ENCODE measurements at places on chromosomes 1 and 21.

- DNase-seq = no peak
Measured at GRCh38 chr21:45079351-45079750, 5.0 kb downstream of the ADARB1 start.

DNA sequence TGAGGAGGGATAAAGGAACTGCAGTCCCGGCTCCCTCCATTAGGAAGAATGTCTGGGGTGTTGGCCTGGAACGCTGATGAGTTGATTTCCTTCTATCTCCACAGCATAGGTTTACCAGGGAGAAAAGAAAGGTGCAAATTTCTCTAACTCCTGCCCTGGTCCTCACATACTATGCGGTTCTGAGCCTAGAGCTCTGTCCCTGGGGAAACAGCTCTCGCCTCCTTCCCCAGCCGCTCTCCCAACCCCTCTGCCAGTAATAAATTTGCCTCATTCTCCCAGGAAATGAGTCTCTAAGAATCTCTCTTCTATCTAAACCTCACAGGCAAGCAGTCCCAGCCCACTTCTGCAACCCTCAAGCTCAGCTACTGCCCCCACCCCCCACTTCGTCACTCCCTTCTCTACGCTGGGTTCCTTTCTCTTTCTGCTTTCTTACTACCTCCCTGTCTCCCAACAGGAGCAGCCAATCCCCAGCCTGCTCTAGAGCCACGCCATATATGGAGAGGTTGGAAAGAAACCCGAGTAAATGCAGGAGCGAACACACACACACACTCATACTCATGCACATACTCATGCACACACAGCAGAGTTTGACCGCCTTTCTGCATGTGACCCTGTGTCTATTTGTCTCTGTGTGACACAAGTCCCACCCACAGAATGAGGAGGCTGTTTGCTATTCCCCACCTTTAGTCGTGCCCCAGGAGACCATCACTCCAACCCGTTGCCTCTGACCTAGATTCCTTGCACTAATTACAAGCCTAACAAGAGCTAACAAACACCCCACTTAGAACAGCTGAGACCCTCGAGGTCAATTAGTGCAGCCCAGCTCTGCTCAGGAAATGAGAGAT lies 13.4 kb downstream of the PLEKHO1 start:
- DNase-seq = no peak

- no peak for DNase-seq
Measured at GRCh38 chr1:37676281-37677142, 15.8 kb upstream of the CDCA8 start.

GRCh38 chr1:102015728-102016127 lies 19.0 kb upstream of the OLFM3 start:
- DNase-seq = no peak

Data from activated naive CD4-positive, alpha-beta T cell (primary cell).